ENCODE measurements at places on chromosomes 1 and 21.
A peak's percentile ranks its signal among the peaks of the same experiment; 100 is the strongest.

GRCh38 chr1:113109908-113110554, 37.0 kb downstream of the LRIG2 start:
- peak; percentile 54 for DNase-seq

DNA sequence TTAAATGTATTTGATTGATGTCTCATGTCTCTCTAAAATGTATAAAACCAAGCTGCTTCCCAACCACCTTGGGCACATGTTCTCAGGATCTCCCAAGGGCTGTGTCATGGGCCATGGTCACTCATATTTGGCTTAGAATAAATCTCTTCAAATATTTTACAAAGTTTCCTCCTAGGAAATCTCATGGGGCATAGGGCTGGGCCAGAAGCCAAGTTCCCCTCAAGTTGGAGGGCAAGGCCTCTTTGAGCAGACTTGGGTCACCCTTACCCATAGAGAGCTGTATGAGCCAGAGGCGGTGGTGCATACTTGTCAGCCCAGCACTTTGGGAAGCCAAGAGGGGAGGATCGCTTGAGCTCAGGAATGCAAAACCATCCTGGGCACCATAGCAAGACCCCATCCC, 2.3 kb upstream of the FBXO42 start:
- DNase-seq, result no peak

DNA sequence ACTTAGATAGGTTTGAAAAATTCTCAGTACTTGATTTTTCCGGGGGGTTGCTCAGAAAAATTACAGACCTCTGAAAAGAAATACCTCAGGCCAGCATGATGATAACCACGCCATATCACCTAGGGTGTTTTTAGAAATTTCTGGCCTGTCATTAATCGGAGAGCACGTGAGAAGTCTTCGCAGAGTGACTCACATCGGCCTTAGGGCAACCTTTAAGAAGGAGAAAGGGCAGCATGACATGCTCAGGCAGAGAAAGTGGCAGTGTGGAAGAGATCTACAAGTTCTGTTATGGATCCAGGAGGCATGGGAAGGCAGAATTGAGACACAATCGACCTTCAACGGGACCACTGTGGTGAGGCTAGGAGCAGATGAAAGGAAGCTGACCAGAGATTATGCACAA, 506.3 kb downstream of the LMO4 start:
- no peak for DNase-seq

DNA sequence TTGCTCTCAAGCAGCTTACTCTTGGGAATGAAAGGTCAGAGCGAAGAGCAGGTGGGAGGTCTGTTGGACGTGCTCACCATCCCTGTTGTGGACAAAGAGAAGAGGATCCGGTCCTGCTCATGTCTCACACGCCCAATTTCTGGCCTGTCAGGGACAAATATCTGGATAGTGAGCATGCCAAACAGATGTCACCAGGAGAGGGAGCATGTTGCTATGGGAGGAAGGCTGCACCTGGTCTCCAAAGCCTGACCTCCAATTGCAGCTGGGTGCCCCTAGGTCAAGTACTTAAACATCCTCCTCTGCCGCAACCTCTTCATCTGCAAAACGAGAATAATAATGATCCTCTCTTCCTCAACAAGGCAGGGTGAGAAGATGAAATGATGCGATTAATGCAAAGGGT, 53.4 kb downstream of the DMRTA2 start:
- no peak for DNase-seq

DNA sequence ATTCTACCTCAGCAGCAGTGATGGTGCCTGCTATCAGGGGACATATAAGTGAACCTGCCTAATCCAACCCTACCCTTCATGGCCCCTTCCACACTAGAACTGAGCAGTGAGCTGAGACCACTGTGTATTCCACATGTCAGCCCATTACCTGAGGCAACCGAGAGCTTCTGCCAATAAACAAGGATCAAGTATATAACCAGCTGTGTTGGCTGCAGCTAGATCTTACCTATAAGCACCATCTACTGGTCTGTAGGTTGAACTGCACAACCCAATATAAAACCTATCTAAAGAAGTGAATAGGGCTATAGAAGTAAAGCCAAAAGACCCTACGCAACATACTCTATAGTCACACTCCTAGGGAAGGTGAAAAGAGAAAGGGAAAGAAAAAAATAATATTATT, 376.9 kb downstream of the HHIPL2 start:
- DNase-seq, result peak; percentile 28

DNA sequence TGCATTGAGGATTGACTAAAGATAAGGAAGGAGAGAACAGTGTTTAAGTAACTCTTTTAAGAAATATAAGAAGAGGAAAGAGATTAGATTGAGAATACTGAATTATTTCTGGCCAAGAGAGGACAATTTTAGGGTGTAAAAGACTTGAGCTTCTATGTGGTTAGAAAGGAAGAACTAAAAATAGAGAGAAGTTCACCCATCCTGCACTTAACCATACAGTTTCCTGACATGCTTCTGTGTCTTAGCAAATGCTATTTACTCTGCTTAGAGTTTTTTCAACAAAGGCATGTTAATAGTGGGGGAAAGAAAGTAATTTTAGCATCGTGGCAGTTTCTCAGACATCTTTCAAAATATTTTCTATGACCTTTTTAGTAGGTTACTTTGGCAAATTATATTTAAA, 122.8 kb upstream of the GPR52 start:
- DNase-seq, result no peak

GRCh38 chr1:217977943-217978342, 307.1 kb upstream of the RRP15 start:
- no peak for DNase-seq

DNA sequence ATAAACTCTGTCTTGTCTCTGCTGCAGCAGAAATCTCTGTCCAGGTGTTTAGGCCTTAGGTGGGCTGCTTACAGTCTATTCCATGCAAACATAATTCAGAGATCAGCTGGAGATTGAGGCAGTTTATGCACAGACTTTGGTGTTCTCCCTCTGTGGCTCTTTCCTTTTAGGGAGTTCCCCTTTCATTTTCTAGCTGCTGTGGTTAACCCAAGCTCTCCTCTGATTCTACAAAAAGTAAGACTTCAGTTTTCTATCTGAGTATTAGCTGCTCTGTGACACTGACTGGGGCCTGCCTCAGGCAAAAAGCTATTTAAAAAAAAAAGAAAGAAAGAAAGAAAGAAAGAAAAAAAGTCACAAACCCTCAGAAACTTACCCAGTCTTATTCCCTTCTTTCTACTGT, 211.1 kb downstream of the CAMTA1 start:
- no peak for DNase-seq

GRCh38 chr1:167922023-167922422, 8.1 kb upstream of the ADCY10 start:
- no peak for DNase-seq

GRCh38 chr1:164515711-164516331, 43.2 kb upstream of the PBX1 start:
- DNase-seq, result no peak

- no peak for DNase-seq
Observed at GRCh38 chr1:112251766-112252506, 144.1 kb upstream of the CTTNBP2NL start.

All from fibroblast of skin of left quadriceps (primary cell).